ENCODE measurements at places on chromosomes 6 and 20.
A peak's percentile ranks its signal among the peaks of the same experiment; 100 is the strongest.

GRCh38 chr6:117674503-117674902, 766 bp upstream of the NUS1 start:
- no peak for DNase-seq

DNA sequence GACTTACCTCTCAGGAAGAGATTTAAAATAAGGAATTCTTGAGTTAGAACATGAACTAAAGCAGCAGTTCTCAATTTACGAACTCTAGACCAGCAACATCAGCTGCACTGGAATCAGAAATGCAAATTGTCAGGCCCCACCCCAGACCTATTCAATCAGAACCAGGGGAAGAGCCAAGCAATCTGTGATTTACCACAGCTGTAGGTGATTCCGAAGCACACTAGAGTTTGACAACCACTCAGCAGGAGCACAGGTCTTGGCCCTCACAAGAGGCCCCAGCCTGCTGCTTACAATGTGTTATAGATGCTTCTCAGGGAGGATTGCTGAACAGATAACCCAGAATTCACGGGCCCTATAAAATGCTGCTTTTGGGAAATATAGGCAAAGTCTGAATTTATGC, 279.2 kb downstream of the PTPRK start:
- no peak for DNase-seq

DNA sequence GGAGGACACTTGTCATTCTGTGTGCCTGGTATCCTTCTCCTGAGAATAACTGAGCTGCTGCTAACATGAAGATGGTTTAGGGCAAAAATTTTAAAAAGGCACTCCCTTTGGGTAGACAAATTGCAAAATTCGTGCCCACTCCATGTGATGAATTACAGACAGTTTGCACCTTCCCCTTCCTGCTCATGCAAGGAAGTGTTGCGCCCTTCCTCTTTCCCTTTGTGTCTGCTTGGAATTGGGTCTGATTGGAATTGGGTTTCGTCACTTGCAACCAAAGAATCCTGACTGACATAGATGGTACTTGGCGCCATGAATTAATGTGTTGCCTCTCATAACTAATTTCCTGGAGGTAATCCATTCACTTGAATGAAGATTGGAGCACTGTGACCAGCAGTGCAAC, 62.3 kb upstream of the SHLD1 start:
- no peak for DNase-seq

- no peak for DNase-seq
These were observed 59.0 kb downstream of the RIN2 start for GRCh38 chr20:19817017-19817416.

GRCh38 chr20:34993941-34994508, 38.4 kb downstream of the MYH7B start:
- DNase-seq: no peak

DNA sequence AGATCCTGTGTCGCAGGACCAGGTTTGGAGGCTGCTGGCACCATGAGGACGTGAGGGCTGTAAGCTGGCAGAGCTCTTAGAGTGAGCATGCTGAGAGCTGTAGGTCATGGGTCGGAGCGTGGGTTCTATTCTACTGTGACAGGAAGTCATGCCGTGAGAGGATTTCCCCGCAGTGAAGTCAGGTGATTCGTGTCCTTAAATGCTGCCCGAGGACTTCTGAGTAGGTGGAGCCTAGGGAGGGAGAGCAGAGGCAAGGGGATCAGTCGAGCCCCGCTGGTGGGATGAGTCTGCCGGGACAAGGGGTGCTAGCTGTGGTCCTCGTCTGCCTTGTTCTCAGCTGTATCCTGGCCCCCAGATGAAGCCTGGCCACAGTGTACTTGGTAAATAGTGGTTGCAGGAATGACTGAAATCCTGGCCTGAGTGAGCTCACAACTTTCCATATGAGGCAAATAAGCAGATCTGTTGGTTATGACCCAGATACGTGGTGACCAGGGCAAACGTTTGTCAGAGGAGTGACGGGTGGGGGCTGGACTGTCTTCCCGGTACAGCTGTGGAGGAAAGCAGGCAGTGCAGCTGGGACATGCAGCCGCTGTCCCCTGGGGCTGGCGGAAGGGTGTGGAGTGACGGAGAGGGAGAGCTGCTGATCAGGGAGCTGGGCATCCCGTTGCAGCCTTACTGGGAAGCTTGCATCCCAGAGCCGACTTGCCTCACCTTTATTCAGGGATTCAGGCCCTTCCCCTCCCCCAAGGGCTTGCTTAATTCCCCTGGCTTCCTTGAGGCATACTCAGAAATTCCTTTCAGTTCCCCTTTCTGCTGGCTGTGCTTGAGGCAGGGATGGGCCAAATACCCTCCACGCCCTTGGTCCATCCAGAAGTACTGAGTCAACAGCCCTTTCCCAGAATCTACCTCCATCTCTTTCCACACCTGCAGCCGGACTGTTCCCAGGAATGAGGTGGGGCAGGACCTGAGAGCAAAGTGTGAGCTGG, 250.9 kb upstream of the RREB1 start:
- DNase-seq: no peak

DNA sequence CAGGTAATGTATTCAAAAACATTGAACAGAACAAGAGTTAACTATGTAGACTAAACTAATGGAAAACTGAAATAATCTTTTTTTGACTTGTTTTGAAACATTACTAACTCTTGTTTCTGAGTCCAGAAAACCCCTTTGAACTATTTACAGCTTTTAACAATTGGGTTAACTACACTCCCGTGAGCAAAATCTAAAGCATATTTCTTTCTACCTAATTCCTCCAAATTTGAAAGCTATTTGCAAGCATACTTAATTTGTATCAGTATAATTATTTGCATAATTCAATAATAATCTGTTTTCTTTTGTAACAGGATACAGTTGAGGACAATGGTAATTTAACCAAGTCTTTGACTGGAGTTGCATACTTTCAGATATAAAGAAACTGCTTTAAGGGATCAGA, 62.6 kb upstream of the AGPAT4 start:
- no peak for DNase-seq

- DNase-seq: no peak
These were observed 70.4 kb downstream of the PLCB4 start for GRCh38 chr20:9139106-9139833.

DNA sequence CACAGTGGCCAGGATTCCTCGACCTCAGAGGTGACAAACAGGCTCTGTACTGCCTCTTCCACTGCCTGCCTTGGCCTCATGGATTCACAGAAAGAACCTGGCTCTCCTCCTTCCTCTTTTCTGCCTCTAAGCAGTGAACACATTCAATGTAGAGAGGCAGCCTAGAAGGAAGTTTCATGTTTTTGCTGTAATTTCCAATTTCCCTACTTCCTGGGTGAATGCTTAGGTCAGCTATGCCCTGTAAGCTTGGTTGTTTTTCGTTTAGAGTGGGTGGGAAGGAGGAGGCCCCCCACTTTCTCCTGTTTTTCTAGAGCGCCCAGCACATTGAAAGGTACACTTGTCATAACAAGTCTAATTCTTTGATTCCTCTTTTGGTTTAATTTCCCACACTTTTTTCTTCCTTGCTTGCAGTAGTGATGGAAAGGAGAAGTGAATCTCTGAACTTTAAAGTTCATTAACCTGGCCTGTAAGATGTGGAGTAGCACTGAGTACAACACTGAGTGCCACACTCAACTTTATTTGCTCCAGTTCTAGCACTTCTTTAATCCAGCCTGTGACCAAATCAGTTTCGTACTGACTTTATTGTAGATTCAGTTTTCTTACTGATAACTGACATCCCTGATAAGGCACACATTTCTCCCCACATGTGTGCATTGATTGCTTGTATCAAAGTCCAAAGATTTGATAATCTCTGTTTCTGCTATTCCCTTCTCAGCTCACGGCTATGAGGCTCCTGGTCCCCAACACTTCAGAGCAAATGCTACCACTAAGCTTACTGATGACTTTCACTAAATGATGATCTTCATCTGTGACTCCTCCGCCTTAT, 100.0 kb upstream of the MAN1A1 start:
- no peak for DNase-seq

DNA sequence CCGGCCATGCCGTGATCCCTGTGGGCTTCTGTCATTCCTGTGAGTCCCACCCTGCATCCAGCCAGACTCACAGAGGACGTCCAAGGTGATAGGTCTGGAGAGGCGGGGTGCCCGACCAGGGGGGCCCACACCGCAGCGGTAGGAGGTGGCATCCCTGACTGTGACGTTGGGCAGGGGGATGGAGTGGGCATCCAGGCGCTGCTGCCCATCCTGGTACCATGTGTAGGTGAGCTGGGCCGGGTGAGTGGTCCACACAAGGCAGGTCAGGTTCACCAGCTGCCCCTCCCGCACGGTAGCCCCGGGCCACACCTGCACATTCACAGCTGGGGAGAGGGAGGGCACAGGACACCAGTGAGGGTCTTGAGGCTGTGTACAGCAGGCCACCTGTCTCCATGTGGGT, 11.6 kb upstream of the ADAM33 start:
- no peak for DNase-seq

DNA sequence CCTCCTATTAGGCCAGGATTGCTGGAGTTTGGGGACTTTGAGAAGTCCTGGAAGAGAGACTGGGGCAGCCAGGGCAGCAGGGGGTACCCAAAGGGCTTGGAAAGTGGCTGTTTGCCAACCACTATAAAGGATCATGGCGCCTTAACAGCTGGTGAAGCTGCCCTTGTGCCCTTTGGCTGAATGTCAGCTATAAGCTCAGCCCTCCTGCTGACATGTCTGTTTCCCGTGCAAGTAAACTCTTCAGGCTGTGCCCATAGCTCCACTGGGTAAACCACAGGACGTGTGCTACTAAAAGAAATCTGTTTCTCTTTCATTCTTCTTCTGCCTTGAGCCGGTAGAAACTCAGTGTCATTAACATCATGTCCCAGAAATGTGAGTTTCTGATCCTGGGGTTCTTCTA, 97.3 kb downstream of the CAP2 start:
- no peak for DNase-seq

GRCh38 chr20:54231036-54231435, 23.1 kb downstream of the PFDN4 start:
- no peak for DNase-seq

DNA sequence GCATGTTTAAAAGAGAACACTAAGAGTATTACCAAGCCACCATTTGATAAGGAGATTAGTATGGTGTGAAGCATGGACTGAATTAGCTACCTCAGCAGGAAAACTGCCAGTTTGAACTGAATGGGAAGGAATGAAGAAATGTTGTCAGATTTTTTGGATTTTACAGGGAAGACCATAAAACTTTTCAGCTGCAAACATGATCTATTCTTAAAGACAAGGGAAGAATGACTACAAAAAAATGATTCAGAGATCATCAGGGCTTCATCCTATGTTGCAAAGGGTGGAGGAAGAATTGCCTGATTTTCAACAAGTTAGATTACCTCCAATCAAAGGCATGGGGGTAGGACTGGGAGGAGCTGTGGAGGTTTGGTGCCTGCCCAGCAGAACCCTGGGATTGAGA, 49.3 kb upstream of the MTRF1L start:
- no peak for DNase-seq

DNA sequence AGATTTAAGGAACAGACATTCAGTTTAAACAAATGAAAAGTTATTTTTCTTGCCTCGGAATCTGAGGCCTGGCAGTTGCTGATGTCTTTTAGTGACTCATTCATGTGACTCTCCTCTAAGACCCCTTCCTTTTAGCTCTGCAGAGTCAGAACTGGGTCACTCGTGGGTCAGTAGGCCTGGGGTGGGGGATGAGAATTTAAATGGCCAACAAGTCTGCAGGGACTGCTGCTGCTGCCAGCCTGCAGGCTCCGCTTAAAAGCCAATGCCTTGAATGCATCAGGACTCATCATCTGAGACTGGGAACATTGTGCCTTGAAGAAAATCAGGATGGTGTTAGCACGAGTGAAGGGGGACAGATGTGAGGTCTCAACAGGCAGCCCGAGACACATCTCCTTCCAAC, 404.3 kb downstream of the CDH26 start:
- no peak for DNase-seq

- DNase-seq: no peak
These were observed 7.8 kb downstream of the MBOAT1 start for GRCh38 chr6:20204512-20204894.

- no peak for DNase-seq
These were observed 14.2 kb upstream of the LCA5 start for GRCh38 chr6:79551401-79551800.

DNA sequence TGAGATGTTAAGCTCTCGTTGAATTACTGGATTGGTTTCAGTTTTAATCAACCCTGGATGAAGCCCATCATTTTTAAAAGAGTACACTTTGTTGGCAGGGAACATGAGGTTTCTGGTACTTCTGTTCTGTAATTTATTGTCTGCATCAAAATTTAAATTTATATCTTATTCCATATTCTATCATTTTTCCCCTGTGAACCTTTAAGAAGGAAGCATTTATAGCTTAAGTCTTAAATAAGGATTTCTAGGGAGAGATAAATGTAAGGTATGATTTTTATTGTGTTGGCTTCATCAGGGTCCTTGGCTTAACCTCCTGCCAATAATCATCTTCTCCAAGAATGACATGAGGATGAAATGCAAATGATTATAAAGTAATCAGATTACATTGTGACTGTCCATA, 40.6 kb downstream of the MLIP start:
- DNase-seq: no peak

GRCh38 chr20:5531318-5532081, 214.7 kb upstream of the PROKR2 start:
- DNase-seq: no peak

GRCh38 chr6:54874349-54875048, 27.9 kb downstream of the FAM83B start:
- no peak for DNase-seq

DNA sequence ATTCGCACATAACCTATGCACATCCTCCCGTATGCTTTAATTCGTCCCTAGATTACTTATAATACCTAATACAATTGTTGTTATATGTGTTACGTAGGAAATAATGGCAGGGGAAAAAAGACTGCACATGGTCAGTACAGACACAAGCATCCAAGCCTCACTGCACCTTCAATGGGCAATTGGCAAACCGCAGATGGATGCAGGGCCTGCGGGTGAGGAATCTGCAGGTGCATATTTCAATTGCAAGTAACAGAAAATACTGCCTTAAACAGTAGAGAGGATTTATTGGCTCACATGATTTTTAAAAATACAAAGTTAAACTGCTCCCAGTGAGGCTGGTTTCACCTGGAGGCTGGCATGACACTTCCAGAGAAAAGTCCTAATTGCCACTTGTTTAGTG, 142.1 kb upstream of the MLN start:
- no peak for DNase-seq

DNA sequence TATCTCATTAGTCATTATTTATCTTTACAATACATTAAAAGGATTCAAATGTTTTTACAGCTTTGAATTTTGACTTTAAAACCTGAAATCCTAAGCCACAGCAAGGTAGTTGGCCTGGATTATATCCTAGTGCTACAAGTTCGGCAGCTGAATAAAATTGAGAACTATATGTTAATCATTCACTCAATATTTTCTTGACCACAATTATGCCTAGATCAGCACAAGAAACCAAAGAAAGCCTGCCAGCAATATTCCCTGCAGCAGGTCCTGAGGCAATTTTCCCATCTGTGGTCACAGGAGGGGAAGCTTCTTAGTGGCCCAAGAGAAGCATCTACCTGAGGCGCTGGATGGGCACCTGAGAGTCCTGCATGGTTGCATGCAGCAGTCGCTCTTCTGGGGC, 183.5 kb downstream of the GMDS start:
- DNase-seq: no peak

DNA sequence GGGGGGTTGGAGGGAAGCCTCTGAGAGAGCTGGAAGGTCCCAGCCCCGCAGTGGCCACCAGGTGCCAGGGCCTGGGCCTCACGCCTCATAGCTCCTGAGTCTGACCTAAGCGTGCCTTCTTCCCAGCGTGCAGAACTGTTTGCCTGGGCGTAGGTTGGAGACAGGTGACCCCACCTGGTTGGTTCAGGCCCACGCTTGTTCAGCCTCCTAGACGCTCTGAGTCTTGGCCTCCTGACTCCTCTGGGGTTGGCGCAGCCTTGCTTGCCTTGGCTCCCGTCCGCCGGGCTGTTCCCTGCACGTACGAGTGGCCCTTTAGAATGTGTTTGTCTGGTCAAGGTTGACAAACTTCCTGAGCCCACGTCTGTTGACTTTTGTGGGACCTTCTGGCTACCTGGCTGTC, 70.8 kb downstream of the EYA2 start:
- peak; percentile 43 for DNase-seq

Data from NCI-H1105 (cell line).